B cell (primary cell): ENCODE measurements at places on chromosomes 2 and 18. TPM values are rescaled to one million over a fixed set of nuclear protein-coding genes. Genes with fewer than 3 reads are reported as not detected.

GRCh38 chr18:47677952-47678351 is 252.5 kb downstream of the SMAD2 start:
- DNase-seq: no peak
- H3K36me3 ChIP-seq: no peaks in the 10 kb centered on the region
- no peak overlapping the region for H3K4me3 ChIP-seq
- peaks cover 29% of the 10 kb centered on the region for H3K4me1 ChIP-seq

DNA sequence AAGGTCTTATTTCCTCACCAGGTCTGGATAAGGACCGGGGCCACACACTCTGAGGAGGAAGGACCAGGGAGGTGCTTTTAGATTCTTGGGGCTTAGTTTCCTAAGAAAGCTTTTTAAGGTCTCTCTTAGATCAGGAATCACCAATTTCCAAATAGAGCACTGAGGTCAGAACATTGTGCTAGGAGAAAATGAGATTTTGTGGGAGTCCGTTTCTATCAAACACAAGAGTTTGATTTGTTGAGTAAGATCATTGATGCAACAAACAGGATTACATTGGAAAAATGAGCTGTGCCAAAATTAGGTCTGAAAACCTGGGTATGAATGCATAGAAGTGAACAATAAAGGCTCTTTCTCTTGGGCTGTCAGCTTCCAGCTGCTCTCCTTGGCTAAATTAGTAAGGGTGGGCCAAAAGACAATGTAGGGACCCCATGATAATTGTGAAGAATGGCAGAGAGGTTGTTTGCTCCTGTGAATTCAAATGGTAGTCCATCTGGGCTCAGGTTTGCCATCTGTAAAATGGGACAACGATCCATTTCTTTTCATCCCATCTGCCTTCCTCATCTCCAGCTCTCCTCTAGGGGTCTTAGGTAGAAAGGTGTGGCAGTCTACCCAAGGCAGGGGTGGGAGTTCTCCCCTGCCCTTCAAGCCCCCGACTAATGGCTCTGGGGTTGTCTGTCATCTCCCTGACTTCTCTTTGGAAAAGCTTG is 20.0 kb downstream of the IGFBP2 start:
- DNase-seq: no peak
- H3K4me1 ChIP-seq: no peaks in the 10 kb centered on the region
- H3K27me3 ChIP-seq: no peaks in the 10 kb centered on the region
- H3K36me3 ChIP-seq: no peaks in the 10 kb centered on the region

- DNase-seq: no peak
- no peaks in the 10 kb centered on the region for H3K27me3 ChIP-seq
- H3K4me3 ChIP-seq: no peak overlapping the region
These were observed 34.2 kb upstream of the CTDP1 start for GRCh38 chr18:79645291-79645983.

- no peaks in the 10 kb centered on the region for H3K27me3 ChIP-seq
- no peaks in the 10 kb centered on the region for H3K36me3 ChIP-seq
- no peak for DNase-seq
- no peak overlapping the region for H3K27ac ChIP-seq
These were observed 517.7 kb upstream of the MYT1L start for GRCh38 chr2:2848621-2849333.

DNA sequence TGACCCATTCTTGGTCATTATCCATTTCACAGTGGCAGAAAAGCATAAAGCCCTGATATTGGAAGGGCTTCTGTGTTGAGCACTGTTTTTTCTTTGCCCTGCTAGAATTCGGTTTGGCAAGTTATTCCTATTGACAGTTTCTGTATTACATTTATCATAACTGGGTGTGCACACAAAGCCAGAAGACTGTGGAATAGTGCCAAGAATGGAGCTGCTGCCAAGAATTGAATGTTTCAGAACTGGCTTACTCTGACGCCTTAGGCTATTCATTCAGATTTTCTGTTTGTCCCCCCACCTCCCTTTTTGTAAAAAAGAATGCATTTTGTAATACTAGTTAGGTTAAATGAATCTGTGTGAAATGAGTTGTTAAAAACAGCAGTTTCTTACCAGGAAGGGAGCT is 12.7 kb downstream of the KDM3A start:
- H3K36me3 ChIP-seq: peaks cover 86% of the 10 kb centered on the region
- no peak overlapping the region for H3K4me3 ChIP-seq
- DNase-seq: no peak
- H3K27me3 ChIP-seq: no peaks in the 10 kb centered on the region

DNA sequence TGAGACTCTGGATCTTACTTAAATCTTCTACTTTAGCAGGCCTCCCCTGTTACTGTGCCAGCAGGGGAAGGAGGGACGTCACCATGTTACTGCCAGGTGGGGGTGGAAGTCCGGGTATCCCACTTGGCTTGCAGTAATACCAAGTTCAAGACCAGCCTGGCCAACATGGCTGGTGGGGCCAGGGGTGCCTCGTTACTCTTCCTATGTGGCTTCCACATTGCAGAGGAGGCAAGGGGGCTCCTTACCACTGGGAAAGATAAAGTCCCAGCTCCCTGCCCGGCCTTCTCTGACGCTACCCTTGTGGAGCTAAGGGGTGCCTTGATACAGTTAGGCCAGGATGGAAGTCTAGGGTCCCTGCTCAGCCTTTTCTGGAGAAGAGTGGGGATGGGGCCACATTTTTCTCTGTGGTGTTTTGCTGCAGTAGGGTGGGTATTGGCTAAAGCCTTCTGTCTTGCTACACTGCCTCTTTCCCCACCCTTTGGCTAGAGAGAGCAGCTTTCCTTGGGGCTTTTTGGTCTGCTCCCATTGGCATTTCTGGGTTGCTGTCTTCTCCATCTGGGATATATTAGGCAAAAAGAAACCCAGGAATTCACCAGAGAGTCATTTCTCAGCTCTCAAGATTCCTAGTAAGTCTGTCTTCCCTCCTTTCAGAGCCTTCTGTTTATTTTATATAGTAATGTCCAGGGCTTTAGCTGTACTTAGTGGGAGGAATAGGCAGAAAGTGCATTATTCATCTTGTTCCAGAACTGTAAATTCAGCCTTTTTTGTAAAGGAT is 21.9 kb downstream of the ELMOD3 start:
- H3K4me3 ChIP-seq: no peak overlapping the region
- no peak overlapping the region for H3K27ac ChIP-seq
- DNase-seq: no peak
- H3K36me3 ChIP-seq: peaks cover 34% of the 10 kb centered on the region
- no peaks in the 10 kb centered on the region for H3K4me1 ChIP-seq

DNA sequence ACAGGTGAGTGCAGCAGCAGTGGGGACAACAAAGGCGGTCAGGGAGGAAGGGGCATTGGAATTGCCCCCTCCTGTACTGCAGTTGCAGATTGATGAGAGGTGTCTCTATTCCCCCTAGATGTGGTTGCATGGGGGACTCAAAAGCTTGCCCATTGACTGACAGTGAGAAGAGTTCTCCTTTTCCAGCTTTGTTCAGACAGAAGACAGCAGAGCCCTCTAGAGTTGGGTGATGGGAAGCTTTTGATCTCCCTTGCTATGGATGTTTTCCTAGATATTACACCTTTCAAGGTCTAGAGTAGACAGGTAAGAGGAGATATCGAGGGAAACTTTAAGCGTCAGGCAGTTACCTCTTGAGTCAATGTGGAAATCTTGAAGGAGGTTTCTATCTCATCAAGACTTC is 2.9 kb downstream of the PROKR1 start:
- no peaks in the 10 kb centered on the region for H3K36me3 ChIP-seq
- peaks cover 52% of the 10 kb centered on the region for H3K27me3 ChIP-seq

DNA sequence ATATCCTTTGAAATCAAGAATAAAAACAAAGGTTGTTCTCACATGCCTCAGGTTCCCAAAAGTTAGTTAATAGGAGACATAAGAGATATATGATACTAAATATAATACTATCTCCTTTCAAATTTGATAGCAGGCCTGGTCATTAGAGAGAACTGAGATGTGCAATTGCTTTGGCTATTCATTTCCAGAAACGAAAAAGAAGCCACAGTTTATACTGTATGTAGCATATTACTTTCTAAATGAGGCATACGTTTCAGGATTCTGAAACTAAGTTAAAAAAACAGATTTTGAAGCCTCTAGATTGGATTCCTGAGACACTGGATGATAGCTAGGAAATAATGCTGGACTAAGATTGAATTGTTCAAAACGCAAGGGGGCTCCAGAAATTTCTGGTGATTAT is 7.1 kb downstream of the PPP1R1C start:
- no peaks in the 10 kb centered on the region for H3K4me1 ChIP-seq
- DNase-seq: no peak
- no peak overlapping the region for H3K4me3 ChIP-seq
- no peaks in the 10 kb centered on the region for H3K27me3 ChIP-seq

GRCh38 chr18:79616651-79617510 is 62.7 kb upstream of the CTDP1 start:
- peaks cover 3% of the 10 kb centered on the region for H3K4me1 ChIP-seq
- H3K4me3 ChIP-seq: peak overlapping the region; percentile 48
- DNase-seq: peak; percentile 35
- no peaks in the 10 kb centered on the region for H3K36me3 ChIP-seq
- H3K27me3 ChIP-seq: peaks cover 4% of the 10 kb centered on the region

DNA sequence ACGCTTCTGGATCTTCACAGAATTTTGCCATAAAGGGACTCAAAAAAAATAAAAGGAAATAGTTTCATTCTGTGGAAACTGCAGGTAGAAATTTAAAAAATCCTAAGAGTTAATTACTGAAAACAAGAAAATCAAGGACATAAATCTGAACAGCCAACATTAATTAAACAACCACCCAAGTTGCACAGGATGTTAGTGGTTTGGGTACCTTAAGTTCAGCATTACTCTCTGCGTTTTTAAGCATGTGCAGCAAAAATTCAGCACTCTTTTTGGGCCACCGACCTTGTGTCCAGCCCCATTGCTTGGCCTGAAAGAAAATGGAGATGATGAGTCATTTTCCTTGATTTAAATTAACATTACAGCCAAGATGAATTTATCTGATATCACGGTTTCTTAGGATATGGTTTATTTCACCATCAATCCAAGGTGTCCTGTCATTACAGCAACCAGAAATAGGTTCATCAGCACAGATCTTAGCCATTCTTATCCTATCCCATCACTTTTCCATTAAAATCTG is 3.3 kb upstream of the C18orf32 start:
- DNase-seq: no peak
- peaks cover 34% of the 10 kb centered on the region for H3K36me3 ChIP-seq
- H3K4me3 ChIP-seq: no peak overlapping the region
- H3K27me3 ChIP-seq: no peaks in the 10 kb centered on the region

- H3K27me3 ChIP-seq: no peaks in the 10 kb centered on the region
- H3K27ac ChIP-seq: no peak overlapping the region
- H3K4me1 ChIP-seq: no peaks in the 10 kb centered on the region
- no peaks in the 10 kb centered on the region for H3K36me3 ChIP-seq
- no peak for DNase-seq
These were observed 43.3 kb downstream of the CMPK2 start for GRCh38 chr2:6822406-6822805.

- H3K36me3 ChIP-seq: no peaks in the 10 kb centered on the region
- H3K4me1 ChIP-seq: no peaks in the 10 kb centered on the region
- H3K27ac ChIP-seq: no peak overlapping the region
- H3K4me3 ChIP-seq: no peak overlapping the region
- DNase-seq: no peak
- no peaks in the 10 kb centered on the region for H3K27me3 ChIP-seq
These were observed 27.0 kb downstream of the TFPI start for GRCh38 chr2:187527262-187527661.

- no peaks in the 10 kb centered on the region for H3K36me3 ChIP-seq
- peaks cover 22% of the 10 kb centered on the region for H3K4me1 ChIP-seq
- no peak for DNase-seq
These were observed 37.0 kb upstream of the CTDP1 start for GRCh38 chr18:79642626-79643025.

DNA sequence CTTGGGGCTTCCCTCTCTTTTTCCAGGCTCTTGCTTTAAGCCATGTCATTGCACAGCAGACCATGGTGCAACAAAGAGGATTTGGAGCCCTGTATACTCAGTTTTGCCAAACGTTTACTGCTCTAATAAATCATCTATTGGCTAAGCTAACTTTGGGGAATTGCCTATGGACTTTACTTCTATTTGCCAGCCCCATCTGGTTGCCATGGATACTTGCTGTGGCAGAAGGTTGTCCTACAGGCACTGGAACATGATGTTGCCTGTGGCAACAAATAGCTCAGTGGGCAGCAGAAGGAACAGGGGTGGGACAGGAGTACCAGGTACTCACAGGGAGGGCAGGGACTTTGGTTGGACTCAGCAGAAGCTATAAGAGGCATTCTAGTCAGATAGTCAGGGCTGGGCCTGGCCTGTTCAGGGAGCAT is 129.7 kb downstream of the CCDC85A start:
- no peak overlapping the region for H3K27ac ChIP-seq
- H3K27me3 ChIP-seq: no peaks in the 10 kb centered on the region
- H3K36me3 ChIP-seq: no peaks in the 10 kb centered on the region
- no peaks in the 10 kb centered on the region for H3K4me1 ChIP-seq
- H3K4me3 ChIP-seq: no peak overlapping the region

GRCh38 chr2:122023059-122023864 is 267.8 kb downstream of the TSN start:
- H3K4me1 ChIP-seq: no peaks in the 10 kb centered on the region
- no peaks in the 10 kb centered on the region for H3K27me3 ChIP-seq
- H3K4me3 ChIP-seq: no peak overlapping the region
- H3K36me3 ChIP-seq: no peaks in the 10 kb centered on the region

DNA sequence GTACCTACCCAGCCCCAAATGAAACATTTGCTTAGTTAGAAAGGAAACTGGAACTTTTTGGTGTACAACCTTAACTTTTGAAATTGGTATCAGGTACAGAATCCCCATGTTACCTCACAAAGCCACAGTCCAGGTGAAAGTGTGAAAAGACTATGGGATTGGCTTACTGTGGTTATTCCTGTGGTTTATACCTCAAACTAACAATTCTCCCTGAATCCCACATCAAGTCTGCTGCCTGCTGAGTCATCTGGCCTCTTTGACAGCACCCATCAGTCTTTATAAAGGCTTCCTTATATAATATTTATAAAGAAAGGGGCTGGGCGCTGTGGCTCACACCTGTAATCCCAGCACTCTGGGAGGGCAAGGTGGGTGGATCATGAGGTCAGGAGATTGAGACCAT is 164.6 kb downstream of the TMEM247 start:
- no peaks in the 10 kb centered on the region for H3K27me3 ChIP-seq
- no peaks in the 10 kb centered on the region for H3K36me3 ChIP-seq
- no peak overlapping the region for H3K4me3 ChIP-seq
- H3K27ac ChIP-seq: no peak overlapping the region

- H3K27me3 ChIP-seq: no peaks in the 10 kb centered on the region
- H3K4me1 ChIP-seq: no peaks in the 10 kb centered on the region
- H3K36me3 ChIP-seq: no peaks in the 10 kb centered on the region
- no peak overlapping the region for H3K4me3 ChIP-seq
These were observed 33.0 kb upstream of the KIF5C start for GRCh38 chr2:148842050-148842449.

GRCh38 chr2:223036790-223037444 is 15.1 kb upstream of the KCNE4 start:
- no peaks in the 10 kb centered on the region for H3K4me1 ChIP-seq
- no peak for DNase-seq
- no peak overlapping the region for H3K4me3 ChIP-seq
- no peak overlapping the region for H3K27ac ChIP-seq
- no peaks in the 10 kb centered on the region for H3K27me3 ChIP-seq

- no peak for DNase-seq
- no peaks in the 10 kb centered on the region for H3K36me3 ChIP-seq
- no peaks in the 10 kb centered on the region for H3K4me1 ChIP-seq
- H3K27ac ChIP-seq: no peak overlapping the region
These were observed 1040.7 kb upstream of the SLC39A10 start for GRCh38 chr2:194616334-194616733.

SAG gene
- 0.17 and 1.1 TPM in 2 replicates for total RNA-seq

SLC38A11 gene
- total RNA-seq: 4.1 and 5.4 TPM in 2 replicates

DNAJC5G gene
- total RNA-seq: 0.39 TPM in 1 of 2 replicates, not detected in the other

LOXHD1 gene
- not detected in 2 replicates for total RNA-seq

CHRND gene
- not detected in 2 replicates for total RNA-seq

TNFRSF11A gene
- total RNA-seq: 0.41 and 1.7 TPM in 2 replicates

CFC1 gene
- not detected in 2 replicates for total RNA-seq

SCG2 gene
- 0.27 and 0.44 TPM in 2 replicates for total RNA-seq

TRIB2 gene
- 35.0 and 36.3 TPM in 2 replicates for total RNA-seq

PLB1 gene
- total RNA-seq: 0.25 and 1.3 TPM in 2 replicates
